NT2/D1 (cell line): ENCODE measurements at places on chromosomes 7 and 10.

GRCh38 chr7:26562841-26563240, 271.2 kb downstream of the SNX10 start:
- no peak for DNase-seq

DNA sequence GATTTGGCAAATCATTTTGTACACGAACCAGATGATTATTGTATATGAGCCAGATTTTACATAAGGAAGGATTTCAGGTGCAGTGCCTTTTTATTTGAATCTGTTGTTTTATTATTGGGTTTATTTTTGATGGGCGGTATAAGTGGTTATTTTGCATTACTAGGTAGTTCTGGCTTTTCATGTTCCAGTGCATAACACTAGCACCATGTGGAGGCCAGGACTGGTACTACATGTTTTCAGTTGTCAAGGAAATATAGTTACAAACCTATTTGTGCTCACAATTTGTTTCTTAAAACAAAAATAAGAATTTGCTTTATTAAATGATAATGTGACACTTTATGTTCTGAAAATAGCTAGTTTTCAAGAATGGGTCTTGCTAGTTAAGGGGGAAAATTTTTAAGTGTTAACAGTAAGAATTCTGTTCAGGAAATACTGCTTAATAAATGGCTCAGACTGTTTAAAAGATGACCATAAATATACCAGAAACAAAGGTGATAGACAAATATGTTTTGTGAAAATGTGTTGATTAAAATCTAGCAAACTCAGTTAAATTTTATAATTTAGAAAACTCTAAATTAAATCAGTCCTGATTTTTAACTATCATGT, 7.1 kb upstream of the SEMA3E start:
- DNase-seq: no peak

- no peak for DNase-seq
Observed at GRCh38 chr7:138396251-138397070, 63.6 kb upstream of the TRIM24 start.

- DNase-seq: no peak
Observed at GRCh38 chr7:108452707-108453106, 3.5 kb downstream of the NRCAM start.

GRCh38 chr10:97796651-97797050, 24.9 kb upstream of the SFRP5 start:
- DNase-seq: no peak

DNA sequence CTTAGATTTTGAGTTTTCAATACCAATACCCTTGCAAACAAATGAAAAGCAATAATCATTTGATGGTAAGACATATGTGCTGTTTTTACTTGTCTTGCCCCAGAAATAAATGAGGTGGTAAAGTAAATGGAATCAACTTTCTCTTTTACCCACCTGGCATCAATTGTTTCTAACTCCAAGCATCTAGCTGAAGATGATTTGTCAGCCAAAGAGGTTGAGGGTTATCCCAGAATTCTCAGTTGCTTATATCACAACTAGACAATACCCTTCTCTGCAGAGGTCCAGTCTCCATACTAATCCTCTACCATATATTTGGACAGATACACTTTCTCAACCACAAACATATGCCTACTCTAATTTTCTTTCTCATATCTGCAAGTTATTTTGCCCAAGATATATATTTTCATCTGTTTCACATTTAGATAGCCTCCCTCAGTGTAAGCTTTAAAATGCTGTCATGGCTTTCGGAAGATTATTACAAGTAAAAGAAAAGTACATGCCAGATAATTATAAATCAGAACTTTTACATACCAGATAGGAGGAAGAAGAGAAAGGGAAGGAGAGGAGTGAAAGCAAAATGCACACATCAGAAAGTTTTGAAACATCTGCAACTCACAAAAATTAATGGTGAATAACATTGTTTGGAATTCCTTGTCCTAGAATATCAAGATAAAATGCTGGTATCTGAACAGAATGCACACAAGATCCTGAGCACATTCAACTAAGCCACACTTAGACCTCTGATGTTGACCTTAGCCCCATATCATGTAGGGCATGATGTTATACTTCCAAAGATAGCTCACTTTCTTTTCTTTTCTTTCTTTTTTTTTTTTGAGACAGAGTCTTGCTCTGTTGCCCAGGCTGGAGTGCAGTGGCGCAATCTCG, 146.6 kb downstream of the REEP3 start:
- no peak for DNase-seq

- DNase-seq: peak; percentile 25
Observed at GRCh38 chr10:87915406-87915805, 52.0 kb downstream of the PTEN start.

GRCh38 chr7:126535176-126535575, 717.6 kb downstream of the GRM8 start:
- DNase-seq: no peak

- no peak for DNase-seq
Observed at GRCh38 chr7:83547526-83547925, 101.4 kb downstream of the SEMA3E start.
